ENCODE measurements at places on chromosomes 4 and X.

- peak; percentile 31 for DNase-seq
Observed at GRCh38 chr4:77599378-77599777, 6.2 kb upstream of the CXCL13 start.

DNA sequence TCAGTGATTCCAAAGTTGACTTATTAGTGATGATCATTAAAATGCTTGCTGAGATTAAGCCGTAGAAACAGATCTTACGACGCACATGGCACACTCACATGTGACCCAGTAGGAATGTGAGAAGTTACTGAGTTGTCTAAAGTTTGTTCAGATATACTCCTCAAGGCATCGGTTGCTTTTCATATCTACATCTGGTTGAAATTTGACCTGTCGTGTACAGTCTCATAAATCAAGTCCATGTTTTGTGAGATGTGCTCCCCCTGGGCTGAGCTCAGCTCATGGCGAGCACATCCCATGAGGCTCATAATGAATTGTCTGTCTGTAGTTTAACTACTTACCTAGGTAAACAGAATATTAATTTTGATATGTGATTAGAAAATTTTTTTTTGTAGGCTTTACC is 67.0 kb downstream of the TNIP2 start:
- no peak for DNase-seq

- no peak for DNase-seq
Observed at GRCh38 chrX:151973851-151974335, 583 bp downstream of the GABRE start.

DNA sequence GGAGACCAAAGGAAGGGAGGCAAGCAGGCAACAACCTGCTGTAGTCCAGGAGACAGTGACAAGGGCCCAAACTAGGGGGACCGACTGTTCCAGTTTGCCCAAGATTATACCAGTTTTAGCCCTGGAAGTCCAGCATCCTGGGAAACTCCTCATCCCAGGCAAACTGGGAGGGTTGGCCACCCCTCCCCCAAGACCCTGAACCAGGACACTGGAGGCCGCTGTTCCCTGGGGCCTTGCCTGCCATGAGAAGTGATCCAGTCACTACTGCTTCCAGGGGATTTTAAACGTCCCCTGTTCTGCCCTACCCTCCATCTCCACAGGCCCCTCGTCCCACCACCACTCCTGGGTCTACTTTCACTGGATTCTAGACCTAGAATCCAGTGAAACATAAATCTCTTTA is 4.3 kb upstream of the DGAT2L6 start:
- no peak for DNase-seq

- DNase-seq, result no peak
Observed at GRCh38 chr4:24770667-24771066, 24.7 kb upstream of the SOD3 start.

GRCh38 chr4:17817027-17817426 is 6.2 kb downstream of the NCAPG start:
- DNase-seq, result peak; percentile 73

GRCh38 chr4:24032371-24032989 is 142.6 kb upstream of the PPARGC1A start:
- DNase-seq, result no peak

DNA sequence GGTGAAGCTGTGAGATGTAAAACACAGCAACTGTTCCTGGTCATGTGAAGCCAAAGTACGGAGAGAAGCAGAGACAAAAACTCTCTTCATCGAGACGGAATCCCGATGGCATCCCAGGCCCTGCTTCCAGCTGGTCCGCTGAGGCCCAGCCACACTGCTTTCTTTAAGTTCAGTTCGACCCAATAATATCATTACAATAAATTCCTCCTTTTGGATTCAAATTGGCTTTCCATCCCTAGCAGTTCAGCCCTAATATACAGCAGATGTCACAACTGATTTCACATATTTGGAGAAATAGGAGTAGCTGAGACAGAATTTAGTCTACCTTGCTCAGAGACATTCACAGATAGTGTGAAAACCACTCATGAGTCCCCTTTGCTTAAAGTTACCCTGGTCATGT is 98.3 kb upstream of the SPRY1 start:
- DNase-seq, result no peak

- DNase-seq, result no peak
Observed at GRCh38 chr4:5371415-5372190, 320.3 kb downstream of the STK32B start.

DNA sequence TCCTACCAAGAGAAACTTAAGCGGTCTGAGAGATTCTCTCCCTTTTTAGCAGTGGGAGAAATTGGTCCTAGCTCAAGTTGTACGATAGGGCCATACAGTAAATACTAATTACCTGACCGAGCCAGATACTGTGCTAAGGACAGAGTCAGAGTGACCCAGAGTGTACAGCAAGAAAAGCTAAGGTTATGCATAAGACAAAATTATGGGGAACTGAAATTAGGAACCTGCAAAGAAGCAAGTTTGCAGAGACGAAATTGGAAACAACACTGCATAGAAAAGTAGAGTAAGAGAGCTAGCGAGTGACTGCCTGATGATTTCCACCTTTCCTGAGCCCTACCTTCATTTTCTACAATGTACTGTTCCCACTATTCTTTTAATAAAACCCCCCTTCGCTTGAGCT is 278.1 kb downstream of the NKX6-1 start:
- DNase-seq, result no peak

GRCh38 chr4:70749313-70749712 is 27.5 kb downstream of the RUFY3 start:
- no peak for DNase-seq

- no peak for DNase-seq
Observed at GRCh38 chr4:42646013-42646784, 10.7 kb downstream of the ATP8A1 start.

DNA sequence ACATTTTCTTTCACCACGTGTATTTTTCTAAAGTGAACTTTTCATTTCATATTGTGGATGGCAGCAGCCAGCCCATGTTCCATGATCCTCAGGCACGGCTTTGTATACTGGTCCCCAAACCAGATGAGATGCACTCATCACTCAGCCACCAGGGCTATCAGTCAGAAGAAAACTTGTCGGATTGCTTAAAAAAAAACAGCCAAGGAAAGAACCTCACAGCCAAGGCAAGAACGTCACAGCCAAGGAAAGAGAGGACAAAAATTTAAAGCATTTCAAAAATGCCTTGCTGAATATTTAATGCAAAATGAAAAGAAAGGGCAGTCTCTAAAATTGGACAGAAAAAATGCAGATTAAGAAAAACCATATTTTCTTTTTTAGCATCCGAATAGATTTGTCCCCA is 333.3 kb downstream of the PDGFC start:
- no peak for DNase-seq

DNA sequence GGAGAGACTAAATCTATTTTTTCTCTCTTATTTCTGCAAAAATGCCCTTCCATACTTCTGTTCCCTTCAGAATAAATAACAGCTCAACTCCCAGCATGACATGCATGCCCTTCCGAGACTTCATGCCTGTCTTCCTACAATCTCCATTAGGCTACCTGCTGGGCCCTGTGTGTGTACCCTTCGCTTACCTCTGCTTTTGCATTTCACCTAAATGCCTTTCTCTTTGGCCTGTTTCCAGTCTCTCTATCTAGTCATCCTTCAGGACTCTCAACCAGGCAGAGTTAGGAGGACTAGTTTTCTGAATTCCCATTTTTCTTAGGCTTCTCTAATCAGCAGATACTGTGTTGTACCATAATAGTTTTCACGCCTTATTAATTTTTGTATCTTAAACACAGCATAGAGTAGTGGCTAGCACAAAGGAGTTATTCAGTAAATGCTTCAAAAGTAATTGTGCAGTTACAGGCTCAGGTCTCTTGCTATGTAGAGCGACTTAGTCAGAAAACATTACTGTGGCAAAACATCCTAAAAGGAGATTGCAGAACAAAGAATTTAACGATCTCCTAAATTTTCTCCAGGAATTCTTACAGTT is 20.5 kb downstream of the SEPTIN11 start:
- no peak for DNase-seq
